ENCODE measurements at places on chromosomes 11 and 22.

DNA sequence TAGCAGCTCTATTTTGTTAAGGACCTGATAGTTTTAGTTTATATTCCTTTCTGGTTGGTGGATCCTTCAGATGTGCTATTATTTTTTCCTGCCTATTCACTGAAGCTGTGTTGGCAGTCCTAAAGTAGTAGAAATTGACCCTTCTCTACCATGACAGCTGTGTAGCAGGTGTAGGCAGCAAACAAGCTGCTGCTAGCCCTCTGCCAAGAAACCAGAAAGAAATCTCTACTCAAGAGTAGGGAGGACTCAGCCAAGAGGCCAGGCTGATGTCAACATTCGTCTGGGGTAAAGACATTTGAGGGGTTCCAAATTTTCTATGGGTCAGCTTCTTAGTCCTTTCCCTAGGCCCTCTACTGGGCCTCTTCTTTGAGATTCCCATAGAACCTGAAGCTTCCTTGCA, 51.2 kb downstream of the CSTF3 start:
- DNase-seq: no peak

- no peak for DNase-seq
Measured at GRCh38 chr11:109364851-109365250, 57.1 kb upstream of the C11orf87 start.

GRCh38 chr11:65537620-65538231, 12.8 kb downstream of the SCYL1 start:
- no peak for DNase-seq

- no peak for DNase-seq
Measured at GRCh38 chr22:24430431-24431308, 3.3 kb downstream of the ADORA2A start.

DNA sequence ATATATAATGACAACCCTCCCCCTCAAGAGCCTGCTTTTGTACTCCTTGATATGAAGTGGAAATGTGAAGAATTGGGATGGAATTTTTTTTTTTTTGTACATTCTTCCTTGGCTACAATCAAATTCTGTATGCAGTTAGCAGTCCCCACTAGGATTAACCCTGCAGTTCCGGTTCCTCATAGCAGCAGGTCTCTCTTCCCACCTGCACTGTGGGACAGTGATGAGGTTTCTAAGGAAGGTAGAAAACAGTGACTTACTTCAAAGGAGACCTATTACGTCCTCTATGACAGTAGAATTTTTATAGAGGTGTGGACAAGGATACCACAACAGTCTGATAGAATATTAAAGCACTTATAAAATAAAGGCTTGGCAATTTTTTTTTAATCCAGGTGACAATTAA, 46.3 kb upstream of the ALKBH3 start:
- no peak for DNase-seq

GRCh38 chr11:29627541-29627940, 389.3 kb downstream of the KCNA4 start:
- DNase-seq: no peak
